ENCODE measurements at places on chromosomes 4 and X.

GRCh38 chr4:112287258-112287989 is 1.7 kb upstream of the TIFA start:
- DNase-seq, result no peak

DNA sequence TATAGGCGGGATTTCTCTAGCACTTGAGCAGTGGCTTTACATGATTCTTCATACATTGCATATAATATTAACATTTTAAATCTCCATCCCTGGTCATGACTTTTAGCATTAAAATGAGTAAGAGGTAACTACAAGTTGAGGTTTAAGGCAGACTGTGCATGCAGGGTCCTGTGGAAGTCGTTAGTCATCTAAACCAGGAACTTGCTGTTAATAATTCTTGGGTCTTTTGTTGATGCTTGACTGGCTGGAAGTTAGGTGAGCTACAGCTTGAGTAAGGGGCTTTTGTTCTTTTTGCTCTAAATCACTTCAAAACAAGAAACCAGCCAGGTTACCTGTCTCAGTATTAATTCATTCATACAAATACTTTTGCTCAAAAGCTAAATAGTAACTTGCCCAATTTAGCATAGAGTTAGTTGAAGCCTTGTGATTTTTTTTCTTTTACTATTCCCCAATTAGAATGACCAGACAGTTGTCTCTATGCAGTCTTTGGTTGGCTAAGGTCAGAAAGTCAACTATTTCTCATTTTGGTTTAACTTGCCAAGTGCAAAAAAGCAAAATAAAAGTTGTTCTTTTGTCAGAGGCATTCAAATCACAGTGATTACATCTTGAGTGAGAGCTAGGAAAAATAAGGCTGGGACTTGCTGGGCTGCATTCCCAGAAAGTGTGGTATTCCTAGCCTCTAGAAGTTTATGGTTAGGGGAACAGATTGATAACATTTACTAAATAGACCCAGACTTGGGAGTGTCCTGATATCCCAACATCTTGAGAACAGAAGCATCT is 516.9 kb downstream of the PDHA2 start:
- DNase-seq, result no peak

GRCh38 chrX:153226344-153227185 is 47.5 kb downstream of the MAGEA1 start:
- DNase-seq, result no peak

GRCh38 chrX:106898462-106898861 is 4.7 kb downstream of the RIPPLY1 start:
- DNase-seq, result no peak

GRCh38 chr4:95371476-95372224 is 177.1 kb downstream of the UNC5C start:
- DNase-seq, result no peak

GRCh38 chrX:68252664-68253063 is 180.6 kb downstream of the OPHN1 start:
- no peak for DNase-seq

DNA sequence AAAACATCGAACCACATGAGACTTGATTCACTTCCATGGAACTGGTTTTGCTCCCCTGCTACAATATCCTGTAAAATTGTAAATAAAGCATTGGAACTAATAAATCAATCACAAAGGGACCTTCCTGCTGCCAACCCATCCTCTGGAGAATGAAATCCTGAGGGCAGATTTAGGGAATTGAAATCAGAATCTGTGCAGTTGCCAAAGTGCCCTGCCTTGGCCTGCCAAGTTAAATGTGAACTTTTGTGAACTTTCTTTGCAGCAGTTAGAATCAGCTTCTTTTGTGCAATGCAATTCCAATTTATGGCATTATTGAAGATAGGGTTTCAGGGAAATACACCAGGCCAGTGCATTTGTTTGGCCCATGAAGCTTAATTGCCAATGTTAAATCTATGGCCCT is 263.1 kb downstream of the PTTG2 start:
- no peak for DNase-seq

- no peak for DNase-seq
These were observed 412.0 kb upstream of the ATOH1 start for GRCh38 chr4:93416344-93417128.

GRCh38 chr4:139483000-139483399 is 29.1 kb downstream of the RAB33B start:
- no peak for DNase-seq

GRCh38 chr4:749698-750666 is 44.4 kb downstream of the PCGF3 start:
- no peak for DNase-seq

DNA sequence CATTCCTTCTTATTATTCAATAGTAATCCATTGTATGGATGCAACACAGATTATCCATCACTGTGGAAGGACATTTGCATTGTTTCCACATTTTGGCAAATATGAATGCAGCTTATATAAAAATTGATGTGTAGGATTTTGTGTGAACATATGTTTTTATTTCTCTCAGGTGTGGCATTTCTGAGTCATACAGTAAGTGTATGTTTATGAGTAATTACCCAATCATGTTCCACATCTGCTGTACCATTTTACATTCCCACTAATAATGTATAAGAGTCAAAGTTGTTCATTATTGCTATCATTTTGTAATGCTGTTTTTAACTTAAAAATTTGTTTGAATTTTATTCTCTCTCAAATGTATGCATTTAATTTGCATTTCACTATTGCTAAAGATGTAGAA is 25.5 kb downstream of the MAGEA4 start:
- no peak for DNase-seq

DNA sequence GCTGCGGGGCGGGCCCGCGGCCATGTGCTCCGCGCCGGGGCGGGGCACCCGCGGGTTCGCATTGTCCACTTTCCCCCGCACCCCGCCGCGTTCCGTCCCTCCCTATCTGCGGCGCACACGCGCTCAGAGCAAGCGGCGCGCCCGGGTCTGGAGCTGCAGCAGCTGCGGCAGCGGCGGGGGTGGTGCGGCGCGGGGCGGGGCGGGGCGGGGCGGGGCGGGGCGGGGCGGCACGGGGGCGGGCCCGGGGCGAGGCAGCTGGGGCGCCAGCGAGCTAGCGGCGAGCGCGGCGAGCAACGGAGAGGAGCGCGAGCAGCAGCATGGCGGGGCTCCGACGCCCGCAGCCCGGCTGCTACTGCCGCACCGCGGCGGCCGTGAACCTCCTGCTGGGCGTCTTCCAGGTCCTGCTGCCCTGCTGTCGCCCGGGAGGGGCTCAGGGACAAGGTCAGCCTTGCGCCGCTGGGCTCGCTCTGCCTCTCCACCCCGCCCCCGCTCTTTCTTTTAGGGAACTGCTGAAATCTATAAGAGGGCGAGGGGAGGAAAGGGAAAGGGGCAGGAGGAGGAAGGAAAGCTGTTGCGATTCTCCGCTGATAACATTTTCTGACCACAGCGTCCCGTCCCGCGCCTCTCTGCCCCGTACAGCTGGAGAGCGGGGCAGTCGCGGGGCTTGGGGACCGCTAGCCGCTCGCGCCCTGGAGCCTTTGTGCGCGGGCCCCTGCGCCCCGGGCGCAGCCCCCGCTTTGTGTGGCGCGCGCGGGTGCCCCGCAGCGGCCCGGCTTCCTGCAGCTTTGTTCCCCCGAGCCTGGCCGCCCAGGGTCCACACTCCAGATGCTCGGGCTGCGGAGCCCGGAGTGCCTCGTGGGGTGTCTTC is at the start of gene TMEM131L:
Gene TMEM131L, plus strand, starts transcription at position 280 of the 868 bp plus-strand sequence. Its CDS starts 38 bp downstream, at position 318.
- peak; percentile 66 for DNase-seq
